ENCODE measurements at places on chromosomes 5 and 9. TPM values are rescaled to one million over a fixed set of nuclear protein-coding genes. Genes with fewer than 3 reads are reported as not detected.

DNA sequence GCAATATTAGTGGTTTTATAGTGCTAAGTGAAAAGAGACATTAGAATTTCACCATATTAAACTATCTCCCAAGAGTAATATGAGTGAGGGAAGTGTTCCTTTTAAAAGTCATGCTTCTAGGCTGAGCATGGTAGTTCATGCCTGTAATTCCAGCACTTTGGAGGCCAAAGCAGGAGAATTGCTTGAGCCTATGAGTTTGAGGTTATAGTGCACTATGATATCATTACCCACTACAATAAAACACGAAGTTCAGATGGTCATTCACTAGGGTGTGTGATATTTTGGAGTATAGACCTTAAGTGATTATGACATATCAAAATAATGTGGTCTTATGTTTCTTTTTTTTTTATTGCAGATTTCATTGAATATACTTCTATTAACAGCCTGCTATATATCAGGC lies 6.7 kb downstream of the KIF2A start:
- no peak for DNase-seq
- peaks cover 73% of the 10 kb centered on the region for H3K4me1 ChIP-seq
- H3K27me3 ChIP-seq = no peaks in the 10 kb centered on the region

GRCh38 chr5:31106278-31106677 lies 87.2 kb upstream of the CDH6 start:
- no peaks in the 10 kb centered on the region for H3K4me1 ChIP-seq
- no peaks in the 10 kb centered on the region for H3K36me3 ChIP-seq
- no peak overlapping the region for H3K4me3 ChIP-seq
- no peaks in the 10 kb centered on the region for H3K27me3 ChIP-seq
- H3K27ac ChIP-seq = no peak overlapping the region

DNA sequence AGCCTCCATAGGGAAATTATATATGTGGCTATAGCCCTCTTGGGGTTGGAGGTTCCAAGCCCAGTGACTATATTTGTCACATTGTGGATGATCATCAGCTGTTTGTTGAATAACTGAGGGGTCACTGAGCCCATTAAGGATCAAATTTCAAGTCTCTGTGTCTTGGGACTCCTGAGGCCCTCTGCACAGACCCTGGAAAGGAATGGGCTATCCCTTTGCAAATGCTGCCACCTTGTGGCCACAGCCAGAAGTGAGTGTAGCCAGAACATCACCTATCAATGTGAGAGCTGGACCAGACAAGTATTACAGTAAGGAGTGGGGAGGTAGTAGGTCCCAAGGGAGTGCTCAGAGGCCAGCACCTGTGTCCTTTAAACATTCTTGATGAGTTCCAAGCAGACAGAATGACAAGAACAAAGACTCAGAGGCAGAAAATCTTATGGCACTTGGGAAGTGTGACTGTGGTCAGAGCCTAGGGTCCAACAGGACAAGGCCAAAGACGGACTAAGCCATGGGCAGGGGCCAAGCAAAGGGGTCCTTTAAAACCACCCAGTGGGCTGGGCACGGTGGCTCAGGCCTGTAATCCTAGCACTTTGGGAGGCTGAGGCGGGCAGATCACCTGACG lies 8.2 kb downstream of the RPP25L start:
- no peaks in the 10 kb centered on the region for H3K36me3 ChIP-seq
- H3K4me1 ChIP-seq = no peaks in the 10 kb centered on the region
- H3K4me3 ChIP-seq = no peak overlapping the region
- H3K27ac ChIP-seq = no peak overlapping the region
- H3K27me3 ChIP-seq = no peaks in the 10 kb centered on the region
- DNase-seq = peak; percentile 53

GRCh38 chr9:8660383-8660782 lies 860.8 kb upstream of the DMAC1 start:
- no peak for DNase-seq
- H3K27ac ChIP-seq = no peak overlapping the region
- H3K4me1 ChIP-seq = no peaks in the 10 kb centered on the region

GRCh38 chr5:58456026-58456425 lies 3.9 kb downstream of the PLK2 start:
- no peaks in the 10 kb centered on the region for H3K36me3 ChIP-seq
- H3K4me3 ChIP-seq = no peak overlapping the region
- DNase-seq = no peak

MOB3B gene
- 1.8 TPM for total RNA-seq

All from naive thymus-derived CD4-positive, alpha-beta T cell (primary cell).